Cortex of kidney (tissue), 1 donor: ENCODE measurements at places on chromosomes 6 and 20.

GRCh38 chr6:53062169-53062539 is 3.0 kb upstream of the FBXO9 start:
- DNase-seq = no peak

DNA sequence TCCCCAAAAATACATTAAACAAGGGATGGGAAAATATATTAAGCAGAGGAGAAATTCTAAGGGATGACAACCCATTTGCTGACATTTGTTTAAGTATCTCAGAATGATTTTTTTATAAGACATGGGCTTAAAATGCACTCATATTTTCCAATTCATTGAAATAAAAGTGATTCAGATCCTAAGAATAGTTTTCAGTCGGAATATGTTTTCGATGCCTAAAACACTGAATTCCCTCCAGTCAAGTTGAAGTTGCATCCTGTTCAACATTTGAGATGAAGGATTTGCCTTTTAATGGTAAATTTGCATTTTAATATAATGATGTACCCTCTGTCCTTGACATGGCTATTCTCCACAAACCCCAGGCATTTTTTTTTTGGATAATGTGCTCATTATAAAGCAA is 79.3 kb downstream of the PTCHD4 start:
- no peak for DNase-seq

DNA sequence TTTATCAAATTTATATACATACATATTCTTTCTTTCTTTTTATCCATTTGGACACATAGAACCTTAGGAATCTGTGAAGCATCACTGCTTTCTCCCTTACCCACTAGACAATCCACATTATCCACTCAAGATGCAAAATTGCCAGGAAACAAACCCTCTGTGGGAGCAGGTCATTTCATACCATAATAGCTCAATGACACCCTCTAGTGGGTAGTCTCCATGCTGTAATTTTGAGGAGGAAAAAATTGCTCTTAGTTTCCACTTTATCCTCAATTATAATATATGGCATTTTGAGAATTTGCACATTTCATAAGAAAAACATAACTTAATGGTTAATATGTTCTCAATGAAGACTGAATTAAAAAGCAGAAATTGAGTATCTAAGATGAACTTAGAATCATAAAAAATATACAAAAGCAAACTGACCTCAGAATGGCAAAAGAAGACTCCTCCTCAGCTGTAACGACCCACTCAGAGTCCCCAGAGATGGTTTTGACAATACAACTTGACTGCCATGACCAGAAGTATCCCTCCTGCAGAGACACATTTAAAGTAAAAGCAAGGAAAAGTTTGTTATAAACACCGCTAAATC is 164.1 kb downstream of the FRK start:
- no peak for DNase-seq

DNA sequence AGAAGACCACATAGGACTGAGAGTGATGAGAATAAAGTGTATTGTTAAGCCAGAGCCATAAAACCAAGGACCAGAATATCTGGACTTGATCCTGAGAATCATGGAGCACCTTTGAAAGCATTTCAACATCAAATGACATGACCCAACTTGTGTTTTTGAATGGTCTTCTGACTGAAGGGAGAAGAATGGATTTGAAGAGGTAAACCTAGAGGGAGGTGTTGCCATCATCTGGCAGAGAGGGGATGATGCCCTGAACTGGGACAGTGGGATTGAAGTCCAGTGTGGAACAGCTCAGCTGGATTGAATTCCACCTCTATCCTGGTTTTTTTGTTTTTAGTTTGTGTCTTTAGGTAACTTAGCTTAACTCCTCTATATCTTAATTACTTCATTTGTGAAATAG is 570.0 kb downstream of the TBC1D32 start:
- DNase-seq = no peak

DNA sequence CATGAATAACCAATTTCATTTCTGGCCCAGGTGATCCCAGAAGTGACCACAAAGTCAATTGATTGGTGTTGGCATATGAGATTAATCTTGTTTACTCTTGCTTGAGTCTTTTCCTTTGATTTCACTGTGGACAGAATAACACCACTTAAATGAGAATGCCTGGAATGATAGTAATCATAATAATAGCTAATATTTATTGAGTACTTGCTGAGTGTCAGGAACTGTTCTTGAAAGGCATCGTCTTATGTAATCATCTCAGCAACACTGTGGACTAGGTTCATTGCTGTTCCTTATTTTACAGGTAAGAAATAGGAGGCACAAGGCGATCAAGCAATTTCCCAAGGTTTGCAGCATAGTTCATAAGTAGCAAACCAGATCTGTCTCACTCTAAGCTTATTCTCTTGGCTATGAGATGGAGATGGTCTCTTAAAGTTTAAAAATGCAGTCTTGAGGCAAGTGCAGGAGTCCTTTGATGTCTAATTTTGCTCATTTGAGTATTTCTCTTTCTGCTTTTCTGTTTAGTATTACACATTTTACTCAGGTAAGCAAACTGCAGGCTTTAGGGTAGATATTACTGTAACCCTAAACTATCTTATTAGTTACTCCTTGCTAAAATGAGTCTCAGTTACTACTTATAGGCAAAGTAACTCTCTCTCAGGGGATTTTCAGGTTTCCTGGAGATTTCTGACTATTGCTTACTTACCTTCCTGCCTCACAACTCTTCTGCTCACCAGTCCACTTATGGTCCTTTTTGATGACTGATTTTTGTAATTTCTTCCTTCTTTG is 6.3 kb downstream of the ADGRG6 start:
- DNase-seq = no peak

- no peak for DNase-seq
Measured at GRCh38 chr20:54456961-54457360, 18.4 kb upstream of the DOK5 start.

GRCh38 chr6:16735014-16735413 is 26.2 kb downstream of the ATXN1 start:
- DNase-seq = no peak

DNA sequence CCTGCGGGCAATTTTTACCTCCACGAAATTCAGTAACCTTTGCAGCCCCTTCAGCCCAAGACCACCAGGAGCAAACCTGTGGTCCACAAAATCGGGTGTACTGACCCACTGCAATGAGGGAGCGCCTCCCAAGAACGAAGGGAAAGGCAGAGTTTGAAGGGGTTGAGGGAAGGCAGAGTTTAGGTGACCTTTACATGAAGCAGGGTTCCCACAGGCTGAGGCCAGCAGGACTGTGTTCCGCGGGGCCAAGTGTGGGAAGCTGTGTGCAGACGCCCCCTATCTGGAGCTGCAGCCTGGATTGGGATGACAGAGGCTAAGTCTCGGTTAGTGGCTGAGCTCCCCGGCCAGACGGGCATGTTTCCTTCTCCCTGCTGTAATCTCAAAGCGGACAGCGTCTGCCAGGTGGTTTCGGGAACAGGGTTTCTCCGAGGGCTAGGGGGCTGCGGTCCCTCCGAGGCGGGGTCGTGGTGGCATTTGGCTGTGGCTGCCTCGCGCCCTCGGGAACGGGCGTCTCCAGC is 826 bp upstream of the PYGB start:
- no peak for DNase-seq

- no peak for DNase-seq
Measured at GRCh38 chr6:145559836-145560235, 175.5 kb downstream of the EPM2A start.

DNA sequence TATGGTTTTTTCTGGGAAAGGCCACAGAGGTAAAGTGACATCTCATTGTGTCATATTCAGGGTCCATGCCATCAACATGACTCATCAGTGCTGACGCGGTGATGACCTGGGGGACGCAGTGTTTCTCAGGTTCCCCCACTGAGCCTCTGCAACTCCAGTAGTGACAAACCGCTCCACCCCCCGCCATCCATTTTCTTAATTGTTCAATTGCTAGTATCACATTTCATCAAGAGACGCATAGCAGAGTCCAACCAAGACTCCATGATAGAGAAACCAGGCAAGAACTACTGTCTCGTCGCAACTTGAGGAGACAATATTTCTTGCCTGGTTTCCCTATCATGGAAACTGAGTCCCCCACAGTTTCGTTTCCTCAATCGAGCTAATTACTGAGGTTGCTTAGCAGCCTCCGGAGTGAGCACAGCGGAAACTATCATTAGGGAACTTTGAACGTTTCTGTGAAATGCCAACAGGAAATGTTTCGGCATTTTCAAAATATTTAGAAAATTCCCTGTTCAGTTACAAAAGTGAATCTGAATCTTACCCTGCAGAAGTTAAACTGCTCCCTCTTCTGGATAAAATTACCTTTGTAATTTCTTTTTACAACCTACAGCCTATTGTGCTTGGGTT is 12.2 kb upstream of the SERPINB1 start:
- no peak for DNase-seq

DNA sequence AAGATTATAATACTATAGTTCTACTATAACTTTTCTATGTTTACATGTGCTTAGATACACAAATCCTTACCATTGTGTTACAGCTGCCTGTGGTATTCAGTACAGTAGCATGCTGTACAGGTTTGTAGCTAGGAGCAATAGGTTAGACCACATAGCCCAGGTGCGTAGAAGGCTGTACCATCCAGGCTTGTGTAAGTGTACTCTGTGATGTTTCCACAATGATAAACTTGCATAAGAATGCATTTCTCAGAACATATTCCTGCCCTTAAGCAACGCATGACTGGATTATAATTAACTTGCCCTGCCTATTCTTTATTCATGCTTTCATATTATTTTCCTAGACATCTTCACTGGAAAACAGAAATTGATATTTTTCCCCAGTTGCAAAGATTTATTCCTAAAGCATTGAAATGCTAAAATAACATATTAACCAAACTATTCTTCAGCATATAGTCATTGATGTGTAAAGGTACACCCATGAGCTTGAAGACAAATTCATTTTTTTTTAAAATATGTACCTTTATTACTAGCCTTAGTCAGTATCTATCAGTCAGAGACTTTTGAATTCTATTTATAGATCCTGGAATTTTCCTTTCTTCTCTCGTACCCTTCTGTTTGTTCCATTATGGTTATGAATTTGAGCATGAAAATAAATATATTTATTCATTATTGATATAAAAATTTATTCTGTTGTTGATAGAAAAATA is 7.2 kb upstream of the CTAGE9 start:
- DNase-seq = no peak

DNA sequence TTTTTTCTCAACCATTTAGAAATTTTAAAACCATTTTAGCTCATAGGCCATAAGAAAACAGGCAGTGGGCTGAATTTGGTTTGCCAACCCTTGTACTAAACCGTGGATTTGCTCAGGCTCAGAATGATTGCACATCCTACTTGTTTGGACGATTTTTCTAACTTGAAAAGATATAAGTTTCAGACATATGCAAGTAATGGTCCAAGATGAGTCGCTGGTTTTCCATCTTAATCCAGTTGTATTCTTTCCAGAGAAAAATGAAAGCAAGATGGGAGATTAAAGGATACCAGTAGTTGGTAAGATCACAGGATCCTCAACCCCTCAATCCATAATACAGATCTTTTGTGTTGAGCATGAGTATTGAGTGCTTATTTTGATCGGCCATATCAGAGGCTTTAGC is 250.9 kb downstream of the TINAG start:
- DNase-seq = no peak

DNA sequence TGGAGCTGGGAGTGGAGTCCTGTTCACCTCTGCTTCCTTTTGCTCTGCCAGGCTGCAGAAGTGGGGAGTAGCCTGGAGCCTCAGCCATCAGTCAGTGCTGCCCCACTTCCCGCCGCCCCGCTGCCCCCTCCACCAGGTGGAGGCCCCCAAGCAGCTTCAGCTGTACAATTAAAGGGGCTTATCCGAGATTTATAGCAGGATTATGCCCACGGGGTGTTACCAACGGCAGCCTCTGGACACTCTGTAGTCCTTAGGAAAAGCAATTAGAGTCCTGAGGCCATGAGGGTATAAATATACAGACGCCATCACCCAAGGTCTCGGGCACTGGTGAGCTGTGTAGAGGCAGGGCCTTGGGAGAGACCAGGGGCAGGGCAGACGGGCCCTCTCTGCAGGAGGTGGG is 55.4 kb downstream of the GRM4 start:
- no peak for DNase-seq

- DNase-seq = no peak
Measured at GRCh38 chr6:10406556-10406955, 8.3 kb downstream of the TFAP2A start.

- no peak for DNase-seq
Measured at GRCh38 chr20:41173791-41174341, 36.5 kb downstream of the PLCG1 start.

DNA sequence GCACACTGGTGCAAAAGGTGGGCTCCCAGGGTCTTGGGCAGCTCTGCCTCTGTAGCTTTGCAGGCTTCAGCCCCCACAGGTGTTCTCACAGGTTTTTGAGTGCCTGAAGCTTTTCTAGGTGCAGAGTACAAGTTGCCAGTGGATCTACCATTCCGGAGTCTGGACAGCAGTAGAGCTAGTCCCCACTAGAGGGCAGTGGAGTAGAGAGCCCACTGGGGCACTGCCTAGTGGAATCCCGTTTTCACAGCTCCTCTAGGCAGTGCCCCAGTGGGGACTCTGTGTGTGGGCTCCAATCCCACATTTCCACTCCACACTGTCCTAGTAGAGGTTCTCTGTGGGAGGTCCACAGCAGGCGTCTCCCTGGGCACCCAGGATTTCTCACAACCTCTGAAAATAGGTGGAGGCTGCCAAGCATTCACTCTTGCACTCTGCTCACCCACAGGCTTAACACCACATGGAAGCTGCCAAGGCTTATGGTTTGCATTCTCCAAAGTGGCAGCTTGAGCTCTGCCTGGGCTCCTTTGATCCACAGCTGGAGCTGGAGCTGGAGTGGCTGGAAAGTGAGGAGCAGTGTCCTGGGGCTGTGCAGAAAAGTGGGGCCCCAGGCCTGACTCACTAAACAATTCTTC is 86.3 kb upstream of the PROKR2 start:
- DNase-seq = no peak

DNA sequence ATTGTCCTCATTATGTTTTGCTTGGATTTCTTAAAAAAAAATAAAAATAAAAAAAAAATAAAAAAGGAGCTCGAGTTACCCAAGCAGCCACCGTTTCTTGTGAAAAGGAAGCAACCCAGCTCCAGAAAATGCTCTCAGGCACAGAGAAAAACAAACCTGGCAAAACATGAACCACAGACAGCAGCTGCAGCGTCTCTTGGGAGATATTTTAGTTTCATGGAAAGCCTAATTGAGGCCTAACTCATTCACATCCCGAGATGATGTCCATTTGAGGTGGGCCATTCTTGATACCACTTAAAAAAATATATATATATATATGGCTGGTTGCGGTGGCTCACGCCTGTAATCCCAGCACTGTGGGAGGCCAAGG is 13.7 kb upstream of the MRAP2 start:
- no peak for DNase-seq

- DNase-seq = no peak
Measured at GRCh38 chr6:98832284-98833056, 1.9 kb upstream of the POU3F2 start.

DNA sequence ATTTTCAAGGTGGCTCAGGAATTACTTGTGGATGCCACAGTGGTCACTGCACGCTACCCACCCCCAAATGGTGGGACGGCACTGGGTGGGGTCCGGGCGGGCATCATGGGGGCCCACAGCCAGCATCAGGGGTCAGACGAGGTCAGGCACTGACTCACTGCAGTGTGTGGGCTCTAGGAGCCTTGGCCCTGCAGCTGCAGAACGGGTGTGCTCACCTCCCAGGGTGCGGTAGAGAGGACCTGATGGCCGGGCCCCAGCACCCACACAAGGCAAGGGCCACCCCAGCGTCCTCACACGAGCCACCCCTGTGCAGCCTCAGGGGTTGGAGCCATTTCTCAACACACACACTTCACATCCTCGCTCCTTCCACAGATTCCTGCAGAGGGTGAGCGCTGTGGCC is 34.3 kb downstream of the KCNQ2 start:
- no peak for DNase-seq
